ENCODE measurements at places on chromosomes 3 and 15.

DNA sequence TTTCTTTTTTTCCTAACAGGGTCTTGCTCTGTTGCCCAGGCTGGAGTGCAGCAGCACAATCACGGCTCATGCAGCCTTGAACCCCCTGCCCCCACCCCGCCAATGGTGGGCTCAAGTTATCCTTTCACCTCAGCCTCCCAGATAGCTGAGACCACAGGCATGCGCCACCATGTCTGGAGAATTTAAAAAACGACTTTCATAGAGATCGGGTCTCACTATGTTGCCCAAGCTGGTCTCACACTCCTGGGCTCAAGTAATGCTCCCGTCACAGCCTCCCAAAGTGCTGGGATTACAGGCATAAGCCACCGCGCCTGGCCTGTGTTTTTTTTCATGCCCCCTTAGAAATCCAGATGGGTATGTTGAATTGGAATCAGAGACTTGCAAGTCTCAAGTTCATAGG, 40.3 kb downstream of the ERICH6 start:
- no peak for DNase-seq

GRCh38 chr15:84595660-84596059, 5.1 kb upstream of the ZSCAN2 start:
- DNase-seq: no peak

- DNase-seq: peak; percentile 8
These were observed 1.1 kb downstream of the NPTN start for GRCh38 chr15:73631915-73632669.

DNA sequence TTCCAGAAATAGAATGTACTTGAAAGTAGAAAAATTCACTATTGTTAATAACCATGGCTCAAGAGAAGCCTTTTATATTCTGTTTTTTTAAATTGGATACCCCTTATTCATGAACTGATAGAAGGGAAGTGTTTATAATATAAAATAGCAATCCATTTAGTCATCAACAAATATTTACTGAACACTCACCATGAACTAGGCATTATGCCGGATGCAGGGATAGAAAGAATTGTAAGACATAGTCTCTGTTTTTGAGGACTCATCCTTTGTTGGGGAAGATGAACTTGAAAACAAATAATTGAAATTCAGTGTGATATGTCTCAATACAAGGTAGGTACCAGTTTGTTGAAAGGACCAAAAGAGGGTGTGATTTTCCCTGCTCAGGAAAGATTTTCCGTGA, 160.9 kb upstream of the SATB1 start:
- DNase-seq: no peak

DNA sequence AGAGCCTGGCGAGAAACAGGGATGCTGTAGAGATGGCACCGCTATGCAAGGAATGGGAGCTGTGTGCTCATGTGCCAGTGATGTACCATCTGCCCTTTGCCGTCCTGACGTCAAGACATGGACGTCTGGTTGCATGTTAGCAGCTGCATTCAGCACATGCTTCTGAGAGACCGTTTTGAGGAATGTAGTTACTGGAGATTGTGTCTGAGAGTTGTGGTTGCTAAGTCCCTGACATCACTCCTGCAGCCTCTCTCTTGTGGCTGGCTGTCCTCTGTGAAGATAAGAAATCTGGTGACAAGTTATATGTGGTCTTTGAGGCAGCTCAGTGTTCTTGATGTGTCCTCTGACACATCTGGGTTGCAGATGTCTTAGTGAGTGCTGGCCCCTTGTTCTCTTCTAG, 165.1 kb downstream of the APBA2 start:
- no peak for DNase-seq

GRCh38 chr15:57761562-57761961, 55.0 kb downstream of the POLR2M start:
- no peak for DNase-seq

DNA sequence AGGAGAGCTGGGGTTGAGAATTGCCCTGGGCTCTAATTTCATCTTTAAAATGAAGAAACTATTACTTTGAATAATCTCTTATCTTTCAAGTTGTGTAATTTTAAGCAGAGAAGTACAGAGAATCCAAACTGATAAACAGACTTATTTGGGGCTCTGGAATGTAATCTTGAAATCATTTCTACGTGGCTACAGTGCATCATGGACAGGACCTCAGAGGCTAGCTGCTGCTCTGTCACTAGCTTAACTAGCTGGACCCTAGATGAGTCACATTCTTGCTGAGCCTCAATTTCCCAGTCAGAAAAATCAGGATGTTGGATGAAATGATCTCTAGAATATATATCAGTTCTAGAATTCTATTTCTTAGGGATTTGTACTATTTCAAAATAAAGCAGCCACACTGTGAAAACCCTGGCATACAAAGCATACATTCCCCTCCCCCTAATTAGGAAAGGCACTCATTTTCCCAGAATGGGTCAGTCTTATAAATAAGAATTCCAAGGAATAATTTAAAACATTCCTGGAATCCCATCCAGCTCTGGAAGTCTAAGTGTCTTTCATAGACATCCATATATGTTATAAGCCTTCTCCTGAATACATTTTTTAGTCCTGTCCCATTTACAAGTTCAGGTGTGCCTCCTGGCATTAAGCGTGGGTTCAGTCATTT, 47.2 kb downstream of the RASGRP1 start:
- no peak for DNase-seq

GRCh38 chr3:31832551-31832950, 148.5 kb downstream of the OSBPL10 start:
- no peak for DNase-seq

- DNase-seq: no peak
These were observed 379.7 kb upstream of the TGFBR2 start for GRCh38 chr3:30226601-30227151.

DNA sequence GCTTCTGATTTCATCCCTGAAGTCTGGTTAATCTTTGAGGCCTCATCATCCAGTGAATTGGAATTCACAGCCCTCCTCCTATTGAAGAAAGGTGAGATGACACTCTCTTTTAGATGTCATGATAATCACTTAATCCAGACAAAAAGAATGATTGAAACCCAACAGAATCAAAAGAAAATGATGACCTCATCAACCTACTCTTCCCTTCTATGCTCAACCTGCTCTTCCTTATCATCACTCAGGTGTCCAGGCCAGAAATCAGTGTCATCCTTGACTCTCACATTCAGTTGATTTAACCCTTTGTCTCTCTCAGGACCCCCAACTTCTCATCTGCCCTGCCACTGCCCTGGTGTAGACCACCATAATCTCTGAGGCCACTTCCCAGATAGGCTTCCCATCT, 11.8 kb downstream of the PLA2G4E start:
- DNase-seq: no peak

DNA sequence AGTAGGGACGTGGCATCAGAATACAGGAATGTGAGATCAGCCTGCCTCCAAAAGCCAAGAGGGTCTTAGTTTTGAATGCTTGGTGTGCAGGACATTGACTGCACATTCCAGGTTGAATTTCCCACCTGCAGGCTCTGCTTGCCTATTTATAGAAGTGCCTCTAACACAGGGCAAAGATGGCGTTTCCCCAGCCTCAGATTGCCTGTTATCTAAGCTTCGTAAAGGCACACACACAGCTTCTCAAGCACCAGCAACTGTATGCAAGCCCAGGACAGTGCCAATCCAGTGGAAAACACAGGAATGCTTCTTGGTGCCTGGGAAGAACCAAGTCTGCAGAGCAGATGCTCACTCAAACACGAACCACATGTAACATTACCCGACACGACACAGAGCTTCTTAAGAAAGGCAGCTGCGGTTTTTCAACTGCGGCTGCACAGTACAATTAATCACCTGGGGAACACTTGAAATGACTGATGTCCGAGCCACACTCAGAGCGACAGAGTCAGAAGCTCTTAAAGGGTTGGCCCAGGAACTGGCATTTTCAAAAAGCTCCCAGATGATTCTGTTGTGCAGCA, 90.0 kb upstream of the ANKRD34C start:
- DNase-seq: no peak

DNA sequence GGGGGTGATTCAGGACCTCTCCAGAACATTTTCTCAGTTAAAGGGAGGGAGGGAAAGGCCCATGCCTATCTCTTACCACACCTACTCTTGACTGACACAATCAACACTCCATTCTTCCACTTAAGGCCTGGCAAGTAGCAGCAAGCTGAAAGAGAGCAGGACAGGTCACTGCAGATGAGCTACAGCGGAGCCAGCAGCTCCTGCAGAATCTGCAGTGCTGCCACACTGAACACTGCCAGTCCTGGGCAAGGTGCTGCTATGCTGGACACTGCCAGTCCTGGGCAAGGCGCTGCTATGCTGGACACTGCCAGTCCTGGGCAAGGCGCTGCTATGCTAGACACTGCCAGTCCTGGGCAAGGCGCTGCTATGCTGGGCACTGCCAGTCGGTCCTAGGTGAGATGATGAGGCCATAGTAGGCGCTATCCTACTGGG, 143.7 kb downstream of the MYLK start:
- no peak for DNase-seq
